ENCODE measurements at places on chromosomes 7 and 10.

DNA sequence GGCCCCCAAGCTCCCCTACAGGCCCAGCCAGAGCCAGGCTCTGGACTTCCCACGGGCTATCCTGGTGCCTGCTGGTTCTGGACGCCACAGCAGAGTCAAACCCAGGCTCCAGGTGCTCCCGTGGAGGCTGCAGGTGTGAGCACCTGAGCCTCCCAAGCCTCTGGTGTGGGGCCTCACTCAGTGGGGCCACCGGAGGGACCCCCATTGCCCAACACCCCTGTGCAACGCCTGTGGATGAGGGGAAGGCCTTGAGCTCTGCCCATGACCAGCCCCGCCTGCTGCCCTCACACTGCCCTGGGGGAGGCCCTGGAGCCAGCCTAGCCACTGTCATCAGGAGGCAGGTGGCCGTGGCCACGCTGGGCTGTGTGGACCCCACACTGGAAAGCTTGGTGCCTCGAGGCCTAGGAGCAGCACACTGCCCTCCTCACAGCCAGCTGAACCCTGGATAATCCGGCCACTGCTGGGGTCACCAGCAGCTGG, 229.3 kb downstream of the MAD1L1 start:
- no peak for DNase-seq

- DNase-seq, result peak; percentile 60
Measured at GRCh38 chr10:44935201-44935965, 24.2 kb upstream of the RASSF4 start.

GRCh38 chr7:157473051-157473569, 136.3 kb downstream of the DNAJB6 start:
- no peak for DNase-seq

- no peak for DNase-seq
Measured at GRCh38 chr7:133955208-133955607, 171.9 kb upstream of the LRGUK start.

DNA sequence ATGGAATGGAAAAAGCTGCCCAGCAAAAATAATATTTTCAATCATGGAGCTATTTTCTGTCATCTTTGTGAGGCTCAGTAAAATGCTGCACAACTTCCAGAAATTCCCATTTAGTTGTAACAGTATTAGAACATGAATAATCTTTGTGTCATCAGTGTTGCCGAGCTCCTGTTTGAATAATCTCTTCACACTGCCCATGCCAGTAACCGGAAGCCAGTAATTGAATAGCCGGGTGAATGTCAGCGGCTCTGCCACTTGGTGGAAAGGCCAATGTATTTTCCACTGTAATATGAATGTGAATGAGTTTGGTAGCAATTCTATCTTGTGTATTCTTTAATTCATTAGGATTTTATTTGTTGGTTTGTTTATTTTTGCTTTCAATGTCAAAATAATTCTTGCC, 172.5 kb upstream of the INSYN2A start:
- DNase-seq, result no peak

DNA sequence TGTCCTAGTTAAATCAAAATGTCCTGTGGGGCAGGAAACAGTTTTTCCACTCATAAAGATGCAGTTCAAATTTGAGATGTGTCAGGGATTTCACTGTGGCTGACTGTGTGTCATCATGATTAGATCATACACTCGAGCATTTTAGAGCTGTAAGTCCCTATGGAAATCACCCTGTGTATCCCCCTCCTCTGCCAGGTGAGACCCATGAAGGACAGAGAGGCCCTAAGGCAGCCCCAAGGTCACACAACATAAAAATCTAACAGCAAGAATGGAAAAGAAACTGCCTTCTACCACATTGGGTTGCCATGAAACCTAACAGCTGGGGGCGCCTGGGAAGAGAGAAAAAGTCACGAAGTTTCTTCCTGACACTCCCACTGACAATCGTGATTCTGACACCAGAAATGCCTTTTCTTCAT, 135.8 kb downstream of the KCNMA1 start:
- DNase-seq, result no peak

GRCh38 chr10:18607503-18608378, 43.6 kb downstream of the NSUN6 start:
- peak; percentile 64 for DNase-seq

- DNase-seq, result no peak
Measured at GRCh38 chr10:50512214-50512595, 111.6 kb downstream of the SGMS1 start.

DNA sequence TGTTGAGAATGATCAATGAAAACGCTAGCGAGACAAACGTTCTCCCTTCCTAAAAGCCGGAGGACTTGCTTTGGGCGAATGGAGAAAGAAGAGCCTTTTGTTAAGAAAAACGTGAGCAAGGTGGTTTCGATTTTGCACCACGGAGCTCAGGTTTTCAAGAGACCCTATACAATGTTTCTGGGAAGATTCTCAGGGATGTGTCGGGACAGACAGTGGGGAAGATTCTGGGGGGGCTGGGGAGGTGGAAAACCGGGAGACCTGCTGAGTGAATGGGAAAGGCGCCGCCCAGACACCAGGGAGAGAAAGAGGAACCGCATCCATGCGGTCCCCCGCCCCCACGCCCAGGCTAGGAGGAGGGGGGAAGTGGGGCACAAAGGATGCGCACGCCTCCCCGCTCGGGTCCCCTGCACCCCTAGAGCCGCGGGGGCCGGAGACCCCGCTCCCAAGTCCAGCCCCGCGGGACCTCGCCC, 745 bp downstream of the YWHAG start:
- peak; percentile 28 for DNase-seq

DNA sequence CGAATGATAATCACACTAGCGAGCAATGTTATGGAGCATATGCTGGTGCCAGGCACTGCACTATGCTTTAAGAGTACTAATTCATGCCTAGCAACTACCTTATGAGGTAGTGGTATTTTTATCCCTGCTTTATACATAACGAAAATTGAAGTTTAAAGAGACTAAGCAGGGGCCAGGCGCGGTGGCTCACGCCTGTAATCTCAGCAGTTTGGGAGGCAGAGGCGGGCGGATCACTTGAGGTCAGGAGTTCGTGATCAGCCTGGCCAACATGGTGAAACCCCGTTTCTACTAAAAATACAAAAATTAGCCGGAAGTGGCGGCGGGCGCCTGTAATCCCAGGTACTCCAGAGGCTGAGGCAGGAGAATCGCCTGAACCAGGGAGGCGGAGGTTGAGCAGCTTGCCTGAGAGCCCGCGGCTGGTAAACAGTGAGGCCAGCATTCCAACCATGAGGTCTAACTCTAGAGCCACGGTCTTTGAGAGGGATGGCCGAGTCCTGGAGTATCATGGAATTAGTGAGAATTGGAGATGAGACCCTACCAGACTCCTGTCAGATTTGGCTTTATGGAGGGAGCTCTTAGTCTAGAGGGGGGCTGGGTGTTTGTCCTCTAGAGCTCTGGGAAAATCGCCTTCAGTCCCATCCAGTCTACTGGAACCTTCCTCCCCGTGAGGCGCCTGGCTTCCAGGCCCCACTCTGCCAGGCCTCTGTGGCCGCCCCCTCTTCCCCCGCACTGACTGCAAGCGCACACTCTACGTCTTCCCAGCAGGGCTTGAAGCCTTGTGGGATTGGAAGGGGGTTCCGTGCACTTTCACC, 11.6 kb downstream of the TLX1 start:
- no peak for DNase-seq

GRCh38 chr10:15695852-15696251, 23.9 kb downstream of the ITGA8 start:
- no peak for DNase-seq

DNA sequence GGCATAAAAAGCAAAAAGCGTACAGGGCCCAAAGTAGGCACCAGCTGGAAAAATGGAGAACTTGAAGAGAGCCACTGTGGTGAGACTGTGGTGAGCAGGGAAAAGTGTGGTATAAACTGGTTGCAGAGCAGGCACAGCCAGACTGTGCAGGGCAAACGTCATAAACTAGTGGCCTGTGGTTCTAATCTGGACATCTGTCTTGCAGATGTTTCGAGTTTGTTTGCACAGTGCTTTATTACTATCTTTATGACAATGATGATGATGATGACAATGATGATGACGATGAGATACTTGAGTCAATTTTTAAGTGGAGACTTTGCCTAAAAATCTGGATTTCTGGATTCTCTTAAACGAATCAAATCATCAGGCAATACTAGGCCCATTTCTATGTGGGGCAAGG, 45.7 kb downstream of the SEMA3C start:
- DNase-seq, result no peak

- no peak for DNase-seq
Measured at GRCh38 chr7:27863880-27864279, 123.9 kb downstream of the TAX1BP1 start.

GRCh38 chr7:51316666-51317581, at the start of gene COBL:
Gene COBL (minus strand): TSS chr7:51316809. CDS start chr7:51316633, 176 bp downstream.
- peak; percentile 29 for DNase-seq

DNA sequence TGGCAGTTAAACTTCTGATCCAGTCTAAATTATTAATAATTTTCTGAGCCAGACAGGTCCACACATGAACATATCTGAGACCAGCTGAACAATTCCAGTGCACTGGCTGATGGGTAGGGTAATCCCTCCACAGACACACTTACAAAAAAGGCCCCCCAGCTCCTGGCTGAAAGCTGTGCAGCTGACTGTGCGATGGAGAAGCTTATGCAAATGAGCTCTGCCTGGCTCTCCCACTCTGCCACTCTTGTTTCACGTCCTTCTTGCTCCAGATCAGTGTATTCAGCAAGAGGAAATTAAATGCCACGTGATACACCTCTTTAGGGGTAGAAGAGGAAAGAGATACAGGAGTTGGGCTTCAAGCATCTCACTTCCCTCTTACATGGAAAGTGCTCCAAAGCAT, 76.4 kb upstream of the FEZF1 start:
- DNase-seq, result no peak

DNA sequence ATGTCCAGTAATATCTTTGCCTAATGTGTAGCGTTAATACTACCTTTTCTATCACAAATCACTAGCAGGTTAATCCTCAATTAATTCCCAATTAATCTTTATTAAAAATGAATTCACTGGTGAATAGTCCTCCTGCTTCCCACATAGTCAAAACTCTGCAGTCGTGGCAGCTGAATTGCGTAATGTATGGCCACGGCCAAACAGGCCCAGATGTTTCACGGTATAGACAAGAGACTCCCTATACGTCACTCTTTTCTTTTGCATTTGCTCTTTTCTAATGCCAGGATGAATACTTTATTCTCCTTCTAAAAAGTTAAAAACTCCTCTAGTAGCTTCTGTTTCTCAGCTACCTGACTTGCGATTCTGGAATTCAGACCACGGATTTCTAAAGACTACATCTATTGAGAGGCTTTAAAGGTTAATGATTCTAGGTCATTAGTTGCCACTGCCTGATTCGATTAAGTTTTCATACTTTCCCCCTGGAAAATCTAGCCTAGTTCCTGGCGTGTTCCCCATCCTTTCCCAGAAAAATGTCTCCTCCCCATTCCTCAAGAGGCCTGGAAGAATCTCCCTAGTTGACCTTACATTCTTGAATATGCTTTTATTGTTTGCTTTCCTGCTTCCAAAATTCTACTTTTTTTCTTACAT, 16.9 kb downstream of the MEOX2 start:
- no peak for DNase-seq

DNA sequence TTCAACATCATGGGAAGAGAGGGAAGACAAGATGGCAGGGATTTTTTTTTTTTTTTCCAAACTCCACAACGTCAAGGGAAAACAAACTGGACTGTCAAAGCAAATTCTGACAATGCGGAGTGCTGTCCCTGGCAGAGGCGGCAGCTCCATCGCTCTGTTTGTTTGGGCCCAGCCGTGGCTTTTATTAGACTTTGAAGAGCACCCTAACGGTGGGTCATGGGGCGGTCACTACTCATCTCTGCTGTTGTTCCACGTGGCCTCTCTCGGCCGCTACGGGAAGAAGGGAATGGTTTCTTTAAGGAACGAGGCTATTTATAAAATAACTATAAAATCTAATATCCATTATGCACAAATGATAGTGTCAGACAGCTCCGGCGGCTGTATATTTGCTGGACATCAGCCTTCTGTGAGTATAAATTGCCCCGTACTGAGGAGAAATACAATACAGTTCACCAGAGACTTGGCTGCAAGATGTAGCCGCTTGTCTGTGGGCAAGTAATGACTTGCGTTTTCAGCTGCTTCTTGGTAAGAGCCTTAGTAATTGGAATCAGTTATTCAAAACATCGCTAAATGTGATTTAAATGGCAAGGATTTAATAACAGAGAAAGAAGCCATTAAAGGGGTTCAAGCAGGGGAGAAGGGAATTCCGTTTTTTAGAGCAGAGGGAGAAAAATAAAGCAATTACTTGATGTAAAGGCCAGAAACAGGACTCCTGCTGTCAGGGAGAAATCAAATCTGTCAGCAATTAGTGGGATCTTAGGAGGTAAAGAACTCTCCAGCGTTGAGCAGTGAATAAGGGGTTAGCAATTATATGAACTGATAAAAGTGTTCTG, 61.7 kb upstream of the RAB11FIP2 start:
- DNase-seq, result no peak

- DNase-seq, result no peak
Measured at GRCh38 chr7:142812437-142813215, 41.9 kb downstream of the PRSS2 start.

DNA sequence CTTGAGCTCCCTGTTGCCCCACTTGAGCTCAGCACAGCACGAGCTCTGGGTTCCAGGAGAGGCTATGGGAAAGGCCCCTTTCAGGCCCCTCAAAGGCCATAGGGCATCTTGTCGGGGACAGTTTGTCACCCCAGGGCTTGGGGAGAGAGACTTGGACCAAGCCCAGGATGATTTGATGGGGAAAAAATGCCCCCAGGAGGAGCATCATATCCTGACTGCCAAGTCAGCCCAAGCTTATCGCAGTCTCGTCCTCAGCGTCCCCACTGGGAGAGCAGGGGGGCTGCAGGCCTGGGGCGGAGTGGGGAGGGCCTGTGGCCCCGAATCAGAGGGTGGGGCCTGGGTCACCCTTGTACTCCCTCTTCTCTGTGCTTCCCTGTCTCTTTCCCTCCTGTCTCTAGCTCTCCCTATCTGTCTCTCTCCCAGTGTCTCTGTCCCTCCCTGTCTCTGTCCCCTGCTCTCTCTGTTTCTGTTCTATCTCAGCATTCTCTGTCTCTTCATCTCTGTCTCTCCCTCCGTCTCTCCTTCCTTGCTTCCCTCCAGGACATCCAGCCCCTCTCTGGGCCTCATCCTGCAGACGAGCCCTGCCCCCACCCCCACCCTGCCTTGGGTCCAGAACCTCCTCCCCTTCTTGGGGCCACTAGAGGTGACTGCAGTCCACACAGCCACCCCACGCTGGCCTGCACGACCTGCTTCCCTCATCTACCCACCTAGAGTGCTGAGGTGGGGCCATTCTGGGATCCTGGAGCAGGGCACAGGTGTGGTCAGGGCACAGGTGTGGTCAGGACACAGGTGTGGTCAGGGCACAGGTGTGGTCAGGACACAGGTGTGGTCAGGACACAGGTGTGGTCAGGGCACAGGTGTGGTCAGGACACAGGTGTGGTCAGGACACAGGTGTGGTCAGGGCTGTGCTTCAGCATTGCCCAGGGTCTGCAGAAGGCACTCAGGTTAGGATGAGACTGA, 17.3 kb upstream of the GRIFIN start:
- no peak for DNase-seq

GRCh38 chr7:130490311-130490791, 1.5 kb upstream of the MEST start:
- DNase-seq, result no peak

DNA sequence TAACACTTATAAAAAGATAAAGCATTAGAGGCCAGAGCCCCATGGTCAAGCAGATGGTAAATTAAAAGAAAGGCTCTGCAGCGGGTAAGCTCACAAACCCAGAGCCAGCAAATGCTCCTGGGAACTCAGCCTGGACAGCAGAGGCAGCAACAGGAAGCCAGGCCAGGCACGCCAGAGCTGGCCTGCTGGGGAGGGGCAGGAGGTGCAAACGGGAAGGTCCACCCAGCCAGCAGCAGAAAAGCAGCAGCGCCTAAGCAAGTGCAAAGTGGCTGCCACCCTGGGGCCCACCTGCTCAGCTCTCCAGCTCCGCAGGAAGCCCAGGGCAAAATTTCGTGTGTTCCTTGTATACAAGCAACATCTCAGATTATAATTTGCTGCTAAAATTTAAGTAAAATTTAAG, 82.7 kb upstream of the GPR22 start:
- DNase-seq, result peak; percentile 13

Data from AG08396 (cell line).